SK-MEL-5 (cell line): ENCODE measurements at places on chromosomes 5 and 9. TPM values are rescaled to one million over a fixed set of nuclear protein-coding genes. Genes with fewer than 3 reads are reported as not detected.

Gene C9orf153
- total RNA-seq: 0.98 TPM in 1 of 2 replicates, not detected in the other

Gene RNF20
- total RNA-seq: 30.9 and 31.8 TPM in 2 replicates

Gene C5orf34
- total RNA-seq: 13.9 and 14.5 TPM in 2 replicates

Gene FBP2
- total RNA-seq: not detected in 2 replicates
